T-helper 2 cell treated with Interferon-gamma antibody and Interleukin-4, amounts not matched to agents 5 μg/mL and 100 μg/mL, for 36 hours (primary cell): ENCODE measurements at places on chromosomes 6 and 20.
A peak's percentile ranks its signal among the peaks of the same experiment; 100 is the strongest.

DNA sequence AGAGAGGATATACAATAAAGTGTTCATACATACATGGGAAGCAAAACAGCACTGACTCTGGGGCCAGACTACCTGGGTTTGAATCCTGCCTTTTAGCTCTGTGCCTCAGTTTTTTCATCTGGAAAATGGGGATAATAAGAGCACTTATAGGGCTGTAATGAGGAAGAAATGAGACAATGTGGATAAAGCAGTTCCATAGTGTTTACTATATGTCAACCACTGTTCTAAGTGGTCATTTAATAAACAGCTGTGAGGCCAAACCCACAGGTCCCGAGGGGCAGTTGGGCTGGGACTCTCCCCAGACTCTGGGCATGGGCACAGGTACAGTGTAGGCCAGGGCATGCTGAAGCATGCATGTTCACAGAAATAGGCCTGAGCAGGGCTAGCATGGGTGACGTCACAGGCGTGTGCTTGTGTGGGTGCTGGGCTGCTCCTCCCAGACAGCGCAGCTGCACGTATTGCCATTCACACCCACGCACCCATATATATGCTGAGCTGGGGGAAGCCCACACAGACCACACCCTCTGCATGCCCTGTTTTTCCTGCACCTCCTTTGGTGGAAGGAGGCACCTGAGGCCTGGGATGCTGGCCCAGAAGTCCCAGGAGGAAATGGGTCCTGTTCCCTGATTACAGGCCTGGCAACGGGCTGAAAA, 3.5 kb upstream of the PLCG1 start:
- peak overlapping the region; percentile 39 for H3K27ac ChIP-seq
- peaks cover 9% of the 10 kb centered on the region for H3K36me3 ChIP-seq
- DNase-seq, result peak; percentile 61

DNA sequence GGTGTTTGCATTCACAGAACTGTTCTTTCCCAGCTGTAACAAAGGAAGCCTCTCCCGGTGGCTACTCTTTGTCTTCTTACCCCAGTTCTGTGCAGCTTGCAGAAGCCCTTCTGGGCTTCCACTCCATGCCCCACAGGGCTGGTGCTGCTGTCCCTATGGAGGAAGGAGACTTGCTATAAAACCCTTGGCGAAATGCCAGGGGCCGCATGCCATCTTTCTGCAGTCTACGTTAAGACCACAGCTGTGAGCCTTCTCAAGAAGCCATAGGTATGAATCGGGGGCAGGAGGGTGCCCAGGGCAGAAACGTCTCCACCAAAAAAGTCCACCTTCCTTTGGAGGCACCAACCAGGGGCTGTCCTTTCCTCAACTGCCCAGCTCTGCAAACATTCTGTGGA, 60.7 kb downstream of the PRND start:
- H3K4me1 ChIP-seq, result peaks cover 6% of the 10 kb centered on the region
- H3K4me3 ChIP-seq, result no peak overlapping the region
- H3K27me3 ChIP-seq, result no peaks in the 10 kb centered on the region
- no peak overlapping the region for H3K27ac ChIP-seq
- no peak for DNase-seq
- peaks cover 58% of the 10 kb centered on the region for H3K36me3 ChIP-seq

GRCh38 chr20:17562804-17563305, 7.0 kb upstream of the DSTN start:
- no peak overlapping the region for H3K4me3 ChIP-seq
- peaks cover 2% of the 10 kb centered on the region for H3K36me3 ChIP-seq
- DNase-seq, result no peak

DNA sequence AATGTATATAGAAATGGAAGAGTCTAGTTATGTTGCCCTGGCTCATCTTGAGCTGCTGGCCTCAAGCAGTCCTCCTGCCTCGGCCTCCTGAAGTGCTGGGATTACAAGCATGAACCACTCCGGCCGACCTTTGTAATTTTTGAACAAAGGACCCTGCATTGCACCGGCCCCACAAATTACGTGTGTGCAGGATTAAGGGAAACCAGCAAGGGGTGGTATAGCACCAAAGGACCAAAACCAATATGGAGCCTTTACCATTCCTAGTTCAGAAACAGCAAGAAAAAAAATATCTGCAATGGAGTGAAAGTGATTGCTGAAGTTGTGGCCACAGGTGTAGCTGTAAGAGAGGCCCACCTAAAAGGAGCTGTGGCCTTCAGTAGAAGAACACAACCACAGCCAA, 8.2 kb upstream of the TRERF1 start:
- H3K4me1 ChIP-seq, result peaks cover 6% of the 10 kb centered on the region
- no peaks in the 10 kb centered on the region for H3K36me3 ChIP-seq
- H3K27me3 ChIP-seq, result no peaks in the 10 kb centered on the region
- no peak for DNase-seq
- no peak overlapping the region for H3K4me3 ChIP-seq
- no peak overlapping the region for H3K27ac ChIP-seq

GRCh38 chr20:19767070-19767469, 9.0 kb downstream of the RIN2 start:
- H3K27ac ChIP-seq, result no peak overlapping the region
- H3K4me1 ChIP-seq, result no peaks in the 10 kb centered on the region
- DNase-seq, result no peak
- no peak overlapping the region for H3K4me3 ChIP-seq
- H3K36me3 ChIP-seq, result no peaks in the 10 kb centered on the region
